ENCODE measurements at places on chromosomes 5 and 9. TPM values are rescaled to one million over a fixed set of nuclear protein-coding genes. Genes with fewer than 3 reads are reported as not detected.

DNA sequence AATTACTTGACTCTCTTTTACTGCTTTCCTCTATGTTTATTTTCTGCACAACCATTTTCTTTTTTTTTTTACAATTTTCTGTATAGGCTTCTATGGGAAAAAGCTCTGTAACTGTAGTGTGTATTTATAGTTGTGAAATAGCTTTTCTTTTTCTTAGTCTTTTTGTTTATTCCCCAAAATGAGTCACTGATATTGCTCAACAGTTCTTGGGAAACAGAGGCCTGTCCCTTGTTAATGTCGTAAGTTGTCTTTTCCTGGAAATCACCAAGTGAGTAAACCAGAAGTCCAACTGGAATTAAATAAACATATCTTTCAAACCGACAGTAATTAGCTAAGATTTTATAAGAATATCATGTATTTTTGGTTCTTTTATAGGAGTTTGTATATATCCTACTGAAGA is 325.1 kb upstream of the PRR16 start:
- no peak for DNase-seq

PROB1 gene
- total RNA-seq: 46.3 TPM

GRCh38 chr9:72445306-72445995 is 76.0 kb upstream of the TMC1 start:
- DNase-seq: no peak

DNA sequence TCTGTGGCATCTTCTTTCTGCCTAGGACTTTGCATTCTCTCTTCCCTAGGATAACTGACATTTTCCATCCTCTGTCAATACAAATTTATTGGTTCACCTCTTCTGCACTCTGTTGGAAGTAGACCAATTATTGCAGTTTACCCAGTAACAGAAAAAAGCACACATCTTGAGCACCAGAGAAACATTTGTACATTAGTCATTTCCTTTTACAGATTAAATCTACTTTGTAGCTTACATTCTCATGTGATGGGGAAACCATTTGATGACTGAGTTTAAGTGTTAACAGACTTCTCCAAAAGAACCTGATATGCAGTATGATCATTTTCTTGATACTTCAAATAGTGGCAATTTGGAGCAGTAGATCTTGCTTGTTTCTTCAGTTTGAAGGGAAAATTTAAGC is 1098.8 kb downstream of the DTWD2 start:
- DNase-seq: no peak

SPATA31E1 gene
- total RNA-seq: not detected
